ENCODE measurements at places on chromosomes 16 and 17.

GRCh38 chr17:72560303-72561247, 439.8 kb downstream of the SOX9 start:
- DNase-seq = peak; percentile 64

GRCh38 chr16:55529018-55529417, 20.1 kb downstream of the LPCAT2 start:
- DNase-seq = peak; percentile 59

GRCh38 chr16:12526515-12526914, 277.2 kb downstream of the CPPED1 start:
- DNase-seq = no peak

- no peak for DNase-seq
Measured at GRCh38 chr17:41308251-41308917, 725 bp downstream of the KRTAP16-1 start.
